Activated naive CD4-positive, alpha-beta T cell treated with Interleukin-2 at 50 U/mL for 16 hours (primary cell): ENCODE measurements at places on chromosomes 5 and 9.

GRCh38 chr9:125559194-125559593 lies 147.8 kb downstream of the MAPKAP1 start:
- DNase-seq = no peak

GRCh38 chr9:72292256-72292682 lies 72.7 kb downstream of the ZFAND5 start:
- DNase-seq = no peak

- DNase-seq = no peak
Measured at GRCh38 chr5:15852949-15853348, 326.6 kb downstream of the MARCHF11 start.

DNA sequence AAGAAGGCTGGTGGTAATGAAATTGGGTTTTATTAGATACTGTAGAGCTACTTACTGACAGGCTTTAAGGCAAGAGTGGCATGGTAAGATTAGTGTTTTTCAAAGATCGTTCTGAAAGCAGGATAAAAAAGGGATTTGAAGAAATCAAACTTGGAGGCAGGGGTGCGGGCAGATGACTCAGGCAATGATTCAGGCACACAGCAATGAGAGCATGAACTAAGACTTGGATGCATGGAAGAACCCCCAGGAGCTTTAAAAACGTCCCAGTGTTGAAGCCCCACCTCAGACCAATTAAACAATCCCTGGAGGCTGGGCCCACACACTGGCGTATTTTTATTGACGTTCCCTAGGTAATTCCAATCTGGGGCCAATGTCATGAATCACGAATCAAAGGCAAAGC lies 102.5 kb downstream of the SREK1 start:
- DNase-seq = no peak

DNA sequence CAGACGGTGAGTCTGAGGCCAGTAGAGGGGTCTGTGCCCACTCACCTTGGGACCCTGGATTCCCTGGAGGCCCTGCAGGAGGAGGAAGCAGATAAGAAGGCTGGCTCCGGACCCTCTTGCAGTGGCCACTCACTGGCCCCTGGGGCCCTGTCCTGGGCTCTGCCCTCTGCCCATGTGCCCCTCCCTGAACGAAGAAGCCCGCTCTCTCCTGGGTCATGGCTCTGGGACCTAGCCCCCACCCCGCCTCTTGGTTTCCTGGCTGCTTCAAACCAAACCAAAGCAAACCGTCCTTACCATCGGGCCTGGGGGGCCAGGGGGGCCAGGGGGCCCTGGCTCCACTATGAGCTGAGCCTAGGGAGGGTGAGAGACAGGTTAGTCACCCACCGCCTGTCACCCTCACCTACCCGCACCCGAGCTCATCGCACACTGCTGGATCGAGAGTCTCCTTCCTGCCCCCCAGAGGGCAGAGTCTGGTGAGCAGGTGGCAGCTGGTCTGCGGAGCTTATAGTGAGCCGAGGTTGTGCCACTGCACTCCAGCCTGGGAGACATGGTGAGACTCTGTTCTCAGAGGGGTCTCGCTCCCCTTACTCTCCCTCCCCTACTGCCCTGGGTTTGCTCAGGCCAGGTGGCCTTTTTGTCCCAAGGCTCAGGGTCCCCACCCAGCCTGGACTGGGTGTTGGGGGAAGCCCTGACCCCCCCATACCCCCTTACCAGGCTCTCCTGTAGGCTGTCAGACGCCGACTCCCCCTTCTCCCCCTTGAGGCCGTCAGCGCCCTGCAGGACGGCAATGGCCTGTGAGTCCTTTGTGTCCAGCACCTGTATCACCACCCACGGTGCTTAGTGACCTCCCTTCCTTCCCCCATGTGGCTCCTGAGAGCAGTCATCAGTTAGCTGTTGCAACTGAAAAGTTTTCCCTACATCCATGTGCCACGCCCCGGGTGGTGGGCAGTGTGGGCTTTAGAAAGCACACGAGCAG lies 15.2 kb upstream of the PHYKPL start:
- no peak for DNase-seq

- DNase-seq = peak; percentile 65
Measured at GRCh38 chr5:126777257-126777974, 480 bp downstream of the LMNB1 start.

GRCh38 chr5:134189031-134189430 lies 12.3 kb upstream of the SKP1 start:
- no peak for DNase-seq

DNA sequence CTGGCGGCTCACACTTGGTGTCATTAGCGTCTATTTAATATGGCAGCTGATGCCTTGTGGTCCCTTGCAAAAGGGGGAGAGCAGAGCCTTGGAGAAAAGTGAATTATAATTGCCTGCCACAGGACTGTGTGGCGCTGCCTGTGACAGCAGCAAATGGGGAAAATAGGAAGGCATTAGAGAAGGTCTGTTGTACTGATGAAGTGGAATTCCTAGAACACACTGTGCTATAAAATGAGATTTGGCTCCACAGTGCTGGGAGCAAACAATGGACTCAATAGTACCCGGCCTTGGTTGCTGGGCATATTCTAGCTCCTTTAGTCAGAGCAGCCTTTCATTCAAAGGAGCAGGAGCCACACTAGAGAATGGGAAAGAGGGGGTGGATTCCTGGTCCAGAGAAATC lies 21.3 kb downstream of the SEMA6A start:
- no peak for DNase-seq

GRCh38 chr5:136108180-136108611 lies 24.4 kb upstream of the SMAD5 start:
- no peak for DNase-seq

DNA sequence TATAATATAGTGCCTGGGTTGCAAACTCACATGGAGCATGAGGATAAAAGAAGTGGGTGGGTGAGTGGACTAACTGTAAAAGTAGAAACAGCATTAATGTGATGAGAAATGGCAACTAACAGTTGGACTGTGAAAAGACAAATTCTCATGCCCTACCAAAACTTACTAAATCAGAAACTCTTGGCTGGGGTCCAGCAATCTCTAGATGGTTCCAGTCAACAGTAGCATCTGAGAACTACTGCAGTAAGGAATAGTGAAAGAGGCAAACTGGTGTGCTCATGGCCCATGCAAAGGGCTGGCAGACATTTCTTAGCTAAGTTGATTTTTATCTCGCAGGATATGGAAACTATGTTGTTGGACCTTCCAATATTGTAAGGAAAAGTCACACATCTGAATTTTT lies 150.3 kb downstream of the PIK3R1 start:
- DNase-seq = no peak

- no peak for DNase-seq
Measured at GRCh38 chr5:93053825-93054224, 527.2 kb downstream of the NR2F1-AS1 start.

GRCh38 chr5:133317558-133317957 lies 265.7 kb downstream of the HSPA4 start:
- no peak for DNase-seq

DNA sequence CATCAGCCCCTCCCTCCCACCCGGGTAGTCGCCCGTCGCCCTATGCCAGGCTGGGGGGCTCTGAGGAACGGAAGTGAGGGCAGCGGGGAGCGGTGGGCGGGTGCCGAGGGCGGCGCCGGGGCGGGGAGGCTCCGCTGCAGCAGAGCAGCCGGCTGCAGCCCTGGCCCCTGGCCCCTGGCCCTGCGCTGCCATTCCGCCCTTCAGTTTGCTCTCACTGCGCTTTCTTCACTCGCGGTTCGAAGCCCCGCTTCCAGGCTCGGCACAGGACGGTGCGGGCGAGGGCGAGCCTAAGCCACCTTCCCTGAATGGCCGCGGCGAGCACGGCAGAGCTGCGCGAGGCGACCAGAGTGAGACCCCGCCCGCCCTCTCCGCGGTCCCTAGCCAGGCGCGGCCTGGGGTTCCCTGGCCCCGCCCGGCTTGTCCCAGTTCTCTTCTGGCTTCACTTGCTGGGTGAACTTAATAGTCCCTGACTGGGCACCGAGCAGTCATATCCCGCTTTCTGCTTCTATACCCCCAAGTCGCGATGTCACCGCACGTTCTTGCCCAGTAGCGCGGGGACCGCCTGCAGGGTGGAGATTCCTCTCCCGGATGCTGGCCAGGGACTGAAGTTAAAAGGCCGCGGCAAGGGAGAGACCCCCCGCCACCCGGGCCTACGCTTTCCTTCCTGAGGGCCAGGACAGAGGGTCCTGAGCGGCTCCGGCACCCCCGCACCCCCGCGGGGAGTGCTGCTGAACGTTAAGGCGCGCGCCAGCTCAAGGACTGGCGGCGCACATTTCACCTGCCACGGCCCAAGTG lies 623 bp upstream of the TRIM36 start:
- peak; percentile 19 for DNase-seq

- DNase-seq = no peak
Measured at GRCh38 chr9:127445851-127446712, 5.1 kb downstream of the RPL12 start.

DNA sequence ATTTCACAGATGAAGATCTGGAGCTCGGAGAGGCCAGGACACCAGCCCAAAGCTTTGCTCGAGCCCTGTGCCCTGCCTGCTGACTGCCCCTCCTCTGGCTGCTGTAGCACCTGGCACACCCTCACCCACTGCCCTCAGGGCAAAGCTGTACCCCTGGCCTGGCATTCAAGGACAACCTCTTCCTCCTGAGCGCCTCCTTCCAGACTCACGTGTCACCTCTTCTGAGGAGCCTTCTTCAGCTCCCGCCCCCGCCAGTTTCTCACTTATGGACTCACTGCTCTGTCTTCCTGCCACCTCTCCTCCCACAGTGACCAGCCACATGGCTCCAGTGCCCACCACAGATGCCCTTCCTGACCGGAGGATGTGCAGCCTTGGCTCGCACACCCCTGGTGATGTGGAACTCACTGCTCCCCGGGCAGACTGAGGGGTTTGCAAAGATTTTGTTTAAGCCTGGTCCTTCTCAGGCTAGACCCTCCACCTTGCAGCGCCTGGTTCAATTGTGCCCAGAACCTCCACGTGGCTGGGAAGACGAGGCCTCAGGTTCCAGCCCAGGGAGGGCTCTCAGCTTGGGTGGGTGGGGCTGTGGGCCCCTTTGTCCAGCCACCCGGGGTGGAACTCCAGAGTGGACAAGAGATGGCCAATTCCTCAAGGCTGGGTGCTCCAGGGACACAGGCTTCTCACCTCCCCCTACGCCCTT lies 46.6 kb upstream of the PHYKPL start:
- DNase-seq = no peak

DNA sequence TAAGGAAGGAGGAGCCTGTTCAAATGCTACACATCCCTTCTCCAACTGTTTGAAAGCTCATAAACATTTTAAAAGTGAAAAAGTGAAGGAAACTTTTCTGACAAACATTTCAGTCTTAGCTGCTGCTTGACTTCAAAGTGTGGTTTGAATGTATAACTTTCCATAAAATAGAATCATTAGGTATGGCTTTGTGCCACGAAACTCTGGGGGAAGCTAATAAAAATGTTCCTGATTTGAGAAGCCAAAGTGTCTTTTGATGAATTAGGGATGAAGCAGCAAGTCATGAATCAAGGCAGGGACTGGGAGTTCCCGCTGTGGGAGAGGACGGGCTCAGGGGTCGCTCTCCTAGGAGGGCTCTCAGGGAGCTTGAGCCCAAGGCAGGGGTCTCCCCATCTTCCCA lies 15.3 kb downstream of the MVB12B start:
- DNase-seq = no peak

DNA sequence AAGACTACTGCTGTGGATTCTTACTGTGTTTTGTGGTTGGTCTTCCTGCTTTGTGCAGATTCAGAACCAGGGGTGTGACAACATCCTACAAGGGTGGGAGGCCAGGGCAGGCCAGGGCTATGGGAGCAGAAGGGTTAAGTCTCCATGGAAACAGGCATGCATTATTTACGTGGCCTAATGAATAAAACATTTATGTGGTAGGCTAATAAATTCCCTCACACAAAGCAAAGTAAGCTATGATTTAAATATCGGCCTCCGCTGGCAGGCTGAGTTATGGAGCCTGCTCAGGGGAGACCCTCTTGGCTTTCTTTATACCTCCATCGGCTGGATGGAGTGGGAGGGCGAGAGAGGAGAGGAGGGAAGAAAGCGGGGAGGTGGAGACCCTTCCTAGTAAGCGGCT lies 230.3 kb upstream of the MVB12B start:
- DNase-seq = no peak

- DNase-seq = no peak
Measured at GRCh38 chr5:87686018-87686417, 273.3 kb upstream of the CCNH start.
